ENCODE measurements at places on chromosomes 5 and 9. TPM values are rescaled to one million over a fixed set of nuclear protein-coding genes. Genes with fewer than 3 reads are reported as not detected.

Gene PLEKHG4B
- total RNA-seq = not detected

Gene AGXT2
- total RNA-seq = not detected

Gene TRAF2
- 43.6 TPM for total RNA-seq

Gene PTCD2
- total RNA-seq = 7.5 TPM

Gene IGFBPL1
- total RNA-seq = not detected

Gene CCNH
- 60.4 TPM for total RNA-seq

Gene PCDH12
- total RNA-seq = 2.0 TPM

Gene PHYHD1
- 1.1 TPM for total RNA-seq

Gene EFCAB9
- not detected for total RNA-seq

Gene SPINK7
- not detected for total RNA-seq

Gene IL5
- total RNA-seq = 3.3 TPM

Gene PRUNE2
- total RNA-seq = 0.83 TPM

Gene DRD1
- total RNA-seq = not detected

Gene LHX3
- total RNA-seq = 0.08 TPM

Gene GABRP
- not detected for total RNA-seq

Gene C9orf153
- total RNA-seq = not detected

Gene FREM1
- not detected for total RNA-seq

Gene IRX1
- not detected for total RNA-seq

Gene PELO
- 20.6 TPM for total RNA-seq

Gene NEUROG1
- total RNA-seq = not detected

Gene SOWAHA
- not detected for total RNA-seq

Gene NUTM2F
- not detected for total RNA-seq

Gene ZFR
- total RNA-seq = 44.8 TPM

Gene DIAPH1
- 323 TPM for total RNA-seq

Gene CCL19
- not detected for total RNA-seq

Gene ASTN2
- total RNA-seq = 2.5 TPM

Gene FGF18
- total RNA-seq = not detected

Gene SNX18
- total RNA-seq = 39.6 TPM

Gene C9orf152
- total RNA-seq = not detected

Gene TXNDC8
- total RNA-seq = not detected

Gene THBS4
- total RNA-seq = 3.6 TPM

Gene CCL28
- 12.2 TPM for total RNA-seq

Gene NOXA1
- total RNA-seq = 0.50 TPM

Gene CCDC192
- not detected for total RNA-seq

Gene SLC46A2
- not detected for total RNA-seq

Gene RLN1
- total RNA-seq = 2.2 TPM

Gene SERINC5
- total RNA-seq = 59.1 TPM

Gene COL5A1
- total RNA-seq = 0.13 TPM

Gene CLTA
- 150 TPM for total RNA-seq

Gene IPO11
- 23.8 TPM for total RNA-seq

Gene HAPLN1
- total RNA-seq = not detected

Gene TRIM7
- 1.9 TPM for total RNA-seq

Gene FOXI1
- total RNA-seq = not detected

Gene PCDHA4
- not detected for total RNA-seq

Data from activated CD4-positive, alpha-beta memory T cell treated with anti-CD3 and anti-CD28 coated beads, Interleukin-2, amount 10 ng/mL, durations not matched to agents 7 days and 5 days (primary cell).